ENCODE measurements at places on chromosomes 2 and 18.

- no peak for DNase-seq
Measured at GRCh38 chr2:165470361-165470760, 863 bp downstream of the CSRNP3 start.

DNA sequence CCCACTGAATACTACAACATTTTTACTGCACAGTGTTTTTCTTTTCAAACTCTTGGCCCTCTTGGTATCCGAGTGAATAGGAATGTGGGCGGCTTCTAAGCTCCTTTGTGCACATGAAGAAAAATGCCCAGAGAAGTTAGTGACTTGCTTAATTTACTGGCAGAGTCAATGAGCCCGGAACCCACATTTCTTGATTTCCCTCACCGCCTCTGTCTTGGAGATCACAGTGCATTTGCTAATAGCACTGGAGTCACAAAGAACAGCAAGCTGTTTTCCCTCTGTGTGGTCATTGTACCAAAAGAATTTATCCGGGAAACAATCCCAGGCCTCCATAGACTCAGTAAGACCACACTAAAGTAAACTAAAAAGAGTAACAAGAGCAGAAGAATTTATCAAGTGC, 18.9 kb downstream of the STON1 start:
- no peak for DNase-seq

DNA sequence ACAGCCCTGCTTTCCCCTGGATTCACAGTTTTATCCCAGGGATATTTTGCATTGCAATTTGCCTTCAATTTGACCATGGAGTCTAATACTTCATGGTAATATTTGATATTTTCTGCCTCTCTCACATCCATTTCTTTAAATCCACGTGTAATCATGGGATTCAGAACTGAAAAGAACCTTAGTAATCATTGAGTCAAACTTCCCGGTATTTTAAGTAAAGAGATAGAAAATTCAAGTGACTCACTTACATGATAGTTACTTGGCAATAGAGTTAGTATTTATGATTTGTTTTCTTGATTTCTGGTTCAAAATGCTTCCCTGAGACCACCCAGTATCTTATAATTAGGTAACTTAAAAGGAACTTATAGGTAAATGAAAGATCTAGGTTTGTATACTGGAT, 33.7 kb upstream of the CDC42EP3 start:
- DNase-seq: no peak

DNA sequence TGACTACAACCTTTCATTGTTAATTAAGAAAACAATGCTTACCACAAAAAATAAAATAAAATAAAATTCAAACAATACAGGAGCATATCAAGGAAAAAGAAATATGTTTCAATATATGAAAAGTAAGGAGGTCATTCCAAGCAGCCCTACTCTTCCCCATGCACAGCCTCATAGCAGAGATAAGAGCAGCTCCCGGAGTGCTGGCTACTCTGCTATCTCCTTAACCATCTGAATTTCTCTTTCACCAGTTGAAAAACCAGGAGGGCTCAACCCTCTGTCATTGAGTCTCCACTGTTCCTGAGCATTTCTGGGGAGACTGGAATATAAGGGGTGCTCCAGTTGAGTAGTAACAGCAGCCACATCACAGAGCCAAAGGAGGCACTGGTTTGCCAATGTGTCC, 201.4 kb downstream of the TCF4 start:
- no peak for DNase-seq

GRCh38 chr2:37982147-37982582, 57.1 kb downstream of the RMDN2 start:
- peak; percentile 61 for DNase-seq
